ENCODE measurements at places on chromosomes 7 and 10. TPM values are rescaled to one million over a fixed set of nuclear protein-coding genes. Genes with fewer than 3 reads are reported as not detected.

The DGKI gene
- 0.06 TPM for total RNA-seq

- no peaks in the 10 kb centered on the region for H3K27me3 ChIP-seq
- peak overlapping the region; percentile 90 for H3K4me3 ChIP-seq
- peak overlapping the region; percentile 96 for H3K27ac ChIP-seq
These were observed 105.8 kb downstream of the ELMO1 start for GRCh38 chr7:37342688-37343471.

The MOSPD3 gene
- total RNA-seq: 59.7 TPM

- no peaks in the 10 kb centered on the region for H3K4me1 ChIP-seq
- H3K27ac ChIP-seq: no peak overlapping the region
- H3K4me3 ChIP-seq: no peak overlapping the region
These were observed 281.4 kb downstream of the NXPH1 start for GRCh38 chr7:8714791-8715190.

GRCh38 chr7:131370523-131370968, 42.9 kb downstream of the MKLN1 start:
- peaks cover 3% of the 10 kb centered on the region for H3K36me3 ChIP-seq
- H3K4me3 ChIP-seq: no peak overlapping the region
- H3K27ac ChIP-seq: peak overlapping the region; percentile 32
- DNase-seq: peak; percentile 58
- H3K4me1 ChIP-seq: peaks cover 38% of the 10 kb centered on the region
- H3K27me3 ChIP-seq: no peaks in the 10 kb centered on the region

The TLX1 gene
- not detected for total RNA-seq

- no peak for DNase-seq
- H3K4me3 ChIP-seq: no peak overlapping the region
- H3K27me3 ChIP-seq: no peaks in the 10 kb centered on the region
- H3K27ac ChIP-seq: no peak overlapping the region
These were observed 69.8 kb upstream of the DNAJB12 start for GRCh38 chr10:72424561-72424960.

GRCh38 chr10:30155401-30155800, 96.0 kb upstream of the JCAD start:
- H3K36me3 ChIP-seq: no peaks in the 10 kb centered on the region
- peaks cover 27% of the 10 kb centered on the region for H3K27me3 ChIP-seq
- no peak overlapping the region for H3K27ac ChIP-seq
- peaks cover 13% of the 10 kb centered on the region for H3K4me1 ChIP-seq
- no peak for DNase-seq

The ELOVL3 gene
- total RNA-seq: not detected

DNA sequence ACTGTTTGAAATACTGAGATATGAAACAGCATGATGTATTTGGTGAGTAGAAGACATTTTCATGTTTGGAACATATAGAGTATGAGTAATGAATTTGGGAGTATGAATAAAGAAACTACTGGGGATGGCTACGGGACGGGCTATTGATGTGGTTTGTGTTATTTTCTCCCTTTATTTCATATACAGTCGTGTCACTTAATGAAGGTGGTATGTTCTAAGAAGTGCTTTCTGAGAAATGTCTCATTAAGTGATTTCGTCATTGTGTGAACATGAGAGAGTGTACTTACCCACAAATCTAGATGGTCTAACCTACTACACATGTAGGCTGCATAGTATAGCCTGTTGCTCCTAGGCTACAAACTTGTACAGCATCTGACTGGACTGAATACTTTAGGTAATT, 106.3 kb downstream of the CCNY start:
- DNase-seq: no peak
- H3K4me3 ChIP-seq: no peak overlapping the region
- H3K27ac ChIP-seq: no peak overlapping the region
- H3K27me3 ChIP-seq: no peaks in the 10 kb centered on the region
- peaks cover 64% of the 10 kb centered on the region for H3K36me3 ChIP-seq

The ZNF467 gene
- total RNA-seq: 0.32 TPM

DNA sequence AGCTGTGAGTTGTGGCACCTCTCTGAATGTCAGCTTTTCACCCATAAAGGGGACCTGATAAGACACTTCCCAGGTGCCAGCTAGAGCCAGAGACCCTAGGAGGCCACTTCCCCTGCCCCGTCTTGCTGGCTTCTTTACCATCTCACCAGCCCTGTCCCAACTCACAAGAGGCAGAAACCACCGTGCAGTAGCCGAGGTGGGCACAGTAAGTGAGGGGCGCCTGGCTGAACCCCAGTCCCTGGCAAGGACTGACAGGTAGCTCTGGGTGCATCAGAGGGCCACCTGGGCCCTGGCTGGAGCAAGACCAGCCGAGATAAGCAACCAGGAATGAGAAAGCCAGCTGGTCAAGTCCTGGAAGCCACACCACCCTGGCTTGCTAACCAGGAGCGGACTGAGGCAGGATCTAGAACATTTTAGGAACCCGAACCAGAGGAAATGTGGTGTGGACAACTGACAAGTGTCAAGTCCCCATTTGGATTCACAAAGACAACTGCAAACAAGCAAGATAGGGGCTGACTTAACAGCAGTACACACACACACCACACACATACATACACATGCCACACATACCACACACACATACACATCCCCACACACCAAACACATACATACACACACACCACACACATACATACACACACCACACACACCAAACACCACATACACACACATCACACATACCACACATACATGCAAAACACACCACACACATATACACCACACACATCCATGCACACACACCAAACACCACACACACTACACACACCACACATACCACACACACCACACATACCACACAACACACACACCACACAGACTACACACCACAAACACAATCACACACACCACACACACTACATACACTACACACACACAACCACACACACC, 20.8 kb downstream of the OGDHL start:
- H3K27me3 ChIP-seq: no peaks in the 10 kb centered on the region
- no peak for DNase-seq
- H3K4me3 ChIP-seq: no peak overlapping the region
- no peaks in the 10 kb centered on the region for H3K36me3 ChIP-seq

The CAV1 gene
- not detected for total RNA-seq

- no peak overlapping the region for H3K4me3 ChIP-seq
- no peaks in the 10 kb centered on the region for H3K27me3 ChIP-seq
- no peak for DNase-seq
- H3K27ac ChIP-seq: no peak overlapping the region
These were observed 88.9 kb downstream of the CNNM2 start for GRCh38 chr10:103007017-103007416.

DNA sequence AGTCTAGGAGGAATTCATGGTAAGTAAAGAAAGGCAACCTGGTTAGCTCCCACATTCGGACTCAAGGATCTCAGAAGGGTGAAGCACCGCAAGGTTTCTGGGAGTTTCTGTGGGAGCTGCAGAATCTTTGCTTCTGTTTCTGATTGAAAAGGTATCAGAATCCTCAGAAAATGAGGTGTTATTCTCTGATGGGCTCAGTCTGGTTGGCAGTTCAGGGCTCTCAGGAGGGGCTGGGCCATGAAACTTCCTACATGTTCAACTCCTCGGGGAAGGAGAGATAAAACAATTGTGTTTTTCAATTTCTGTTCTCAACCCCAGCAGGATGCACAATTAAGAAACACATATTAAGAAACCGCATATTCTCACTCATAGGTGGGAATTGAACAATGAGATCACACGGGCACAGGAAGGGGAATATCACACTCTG, 9.1 kb downstream of the OR2A7 start:
- no peak overlapping the region for H3K4me3 ChIP-seq
- H3K36me3 ChIP-seq: no peaks in the 10 kb centered on the region
- no peak for DNase-seq
- H3K4me1 ChIP-seq: no peaks in the 10 kb centered on the region

- no peaks in the 10 kb centered on the region for H3K27me3 ChIP-seq
- no peak overlapping the region for H3K4me3 ChIP-seq
- no peak overlapping the region for H3K27ac ChIP-seq
- no peaks in the 10 kb centered on the region for H3K4me1 ChIP-seq
These were observed 32.2 kb downstream of the FOXL3 start for GRCh38 chr7:322111-322671.

The TACC2 gene
- not detected for total RNA-seq

DNA sequence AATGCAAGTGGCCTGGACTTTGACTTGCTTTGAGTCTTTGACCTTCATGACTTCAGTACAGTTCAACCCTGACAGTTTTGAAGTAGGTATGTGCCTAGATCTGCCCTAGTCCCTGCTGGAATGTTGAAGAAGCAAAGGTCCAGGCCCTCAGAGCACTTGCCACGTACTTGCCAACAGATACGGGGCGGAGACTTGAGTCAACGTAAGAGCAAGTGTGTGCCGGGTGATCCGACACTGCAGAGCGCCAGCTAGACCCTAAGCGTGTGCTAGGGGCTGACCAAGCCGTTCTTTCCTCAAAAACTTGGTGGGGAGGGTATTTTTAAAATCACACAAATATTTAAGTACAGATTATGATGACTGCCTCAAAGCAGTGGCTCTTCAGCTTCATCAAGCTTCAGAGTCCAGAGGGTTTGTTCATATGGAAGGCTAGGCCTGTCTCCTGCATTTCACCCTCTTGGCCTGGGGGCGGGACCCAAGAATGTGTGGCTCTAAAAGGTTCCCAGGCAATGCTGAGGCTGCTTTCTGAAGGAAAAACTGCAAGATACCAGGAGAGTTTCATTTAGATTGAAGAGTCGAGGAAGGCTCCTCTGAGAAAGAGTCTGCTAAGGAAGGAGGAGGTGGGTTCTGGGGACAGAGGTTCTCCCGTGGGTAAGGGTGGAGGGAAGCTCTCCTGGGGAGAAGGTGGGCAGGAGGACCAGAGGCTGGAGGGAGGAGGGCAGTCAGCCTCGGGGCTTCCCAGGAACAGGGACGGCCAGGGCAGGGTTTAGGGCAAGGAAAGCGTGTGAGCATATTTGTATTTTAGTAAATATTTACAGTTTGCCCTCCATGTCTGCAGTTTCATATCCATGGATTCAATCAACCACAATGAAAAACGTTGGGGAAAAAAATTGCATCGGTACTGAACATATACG, 160.3 kb downstream of the EGFR start:
- no peak overlapping the region for H3K27ac ChIP-seq
- H3K4me3 ChIP-seq: no peak overlapping the region
- DNase-seq: no peak
- H3K27me3 ChIP-seq: peaks cover 2% of the 10 kb centered on the region
- no peaks in the 10 kb centered on the region for H3K4me1 ChIP-seq

GRCh38 chr10:80535671-80536360, 1.9 kb upstream of the SH2D4B start:
- peaks cover 9% of the 10 kb centered on the region for H3K36me3 ChIP-seq
- no peaks in the 10 kb centered on the region for H3K27me3 ChIP-seq
- peaks cover 37% of the 10 kb centered on the region for H3K4me1 ChIP-seq
- DNase-seq: peak; percentile 65

DNA sequence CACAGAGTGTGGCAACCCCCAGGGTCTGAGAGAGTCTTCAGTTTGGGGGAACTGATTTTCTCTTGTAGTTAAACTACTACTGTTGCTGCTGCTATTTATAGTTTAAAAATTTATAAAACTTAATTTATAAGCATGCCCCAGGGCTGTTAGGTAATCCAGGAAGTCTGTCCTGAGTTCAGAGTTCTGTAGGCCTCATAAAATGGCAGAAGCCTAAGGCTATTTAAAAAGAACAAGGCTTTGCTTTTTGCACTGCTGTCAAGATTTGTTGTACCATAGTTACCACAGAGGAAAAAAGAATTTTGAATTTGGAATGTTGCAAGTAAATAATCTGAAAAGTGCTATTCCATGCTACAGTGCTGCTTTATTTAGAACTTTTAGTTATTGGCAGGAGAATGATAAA, 66.1 kb downstream of the AGK start:
- H3K27me3 ChIP-seq: no peaks in the 10 kb centered on the region
- no peaks in the 10 kb centered on the region for H3K4me1 ChIP-seq
- H3K27ac ChIP-seq: no peak overlapping the region
- no peak overlapping the region for H3K4me3 ChIP-seq

Data from activated CD4-positive, alpha-beta T cell treated with anti-CD3 and anti-CD28 coated beads, Interleukin-2, amount 10 ng/mL, durations not matched to agents 7 days and 5 days (primary cell).